Natural killer cell treated with Interleukin-12 subunit alpha and Interleukin-12 subunit beta and Interleukin-15 and Interleukin-18, amount 100 ng/mL, for 72 hours (primary cell): ENCODE measurements at places on chromosomes 4 and X. TPM values are rescaled to one million over a fixed set of nuclear protein-coding genes. Genes with fewer than 3 reads are reported as not detected.

- DNase-seq, result no peak
Measured at GRCh38 chrX:152641996-152642395, 4.3 kb downstream of the GABRQ start.

Gene ARHGAP24
- total RNA-seq, result 1.0 TPM

Gene ARHGAP36
- total RNA-seq, result not detected

DNA sequence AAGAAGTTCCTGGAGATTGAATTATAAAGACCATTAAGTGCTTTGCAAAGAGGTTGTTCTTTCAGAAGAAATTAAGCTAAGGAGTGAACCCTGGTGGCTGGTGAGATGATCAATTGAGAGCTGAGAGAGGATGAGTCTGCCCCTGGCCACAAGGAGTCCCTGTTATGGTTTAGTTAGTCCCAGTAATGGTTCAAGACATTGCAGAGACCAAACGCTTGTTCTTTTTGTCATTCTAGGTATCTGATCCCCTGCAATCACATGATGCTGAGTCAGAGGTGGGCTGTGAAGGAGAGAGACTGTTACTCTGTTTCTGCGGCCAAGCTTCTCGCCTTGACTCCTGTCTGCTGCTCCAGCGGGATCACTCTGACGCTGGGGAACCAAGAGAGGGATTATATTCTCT, 114.5 kb downstream of the GATB start:
- no peak for DNase-seq

Gene TLR10
- not detected for total RNA-seq

GRCh38 chr4:150082241-150082640, 4.0 kb downstream of the DCLK2 start:
- DNase-seq, result no peak

DNA sequence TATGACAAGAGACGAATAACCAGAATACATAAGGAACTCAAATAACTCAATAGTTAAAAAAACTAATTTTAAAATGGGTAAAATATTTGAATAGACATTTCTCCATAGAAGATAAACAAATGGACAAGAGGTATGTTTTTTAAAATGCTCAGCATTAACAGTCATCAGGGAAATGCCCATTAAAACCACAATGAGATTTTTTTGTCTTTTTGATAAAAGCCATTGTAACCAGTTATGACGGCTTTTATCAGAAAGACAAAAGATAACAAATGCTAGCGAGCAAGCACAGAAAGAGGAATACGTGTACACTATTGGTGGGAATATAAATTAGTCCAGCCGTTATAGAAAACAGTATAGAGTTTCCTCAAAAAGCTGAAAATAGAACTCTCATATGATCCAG, 388.2 kb upstream of the INTU start:
- DNase-seq, result no peak

DNA sequence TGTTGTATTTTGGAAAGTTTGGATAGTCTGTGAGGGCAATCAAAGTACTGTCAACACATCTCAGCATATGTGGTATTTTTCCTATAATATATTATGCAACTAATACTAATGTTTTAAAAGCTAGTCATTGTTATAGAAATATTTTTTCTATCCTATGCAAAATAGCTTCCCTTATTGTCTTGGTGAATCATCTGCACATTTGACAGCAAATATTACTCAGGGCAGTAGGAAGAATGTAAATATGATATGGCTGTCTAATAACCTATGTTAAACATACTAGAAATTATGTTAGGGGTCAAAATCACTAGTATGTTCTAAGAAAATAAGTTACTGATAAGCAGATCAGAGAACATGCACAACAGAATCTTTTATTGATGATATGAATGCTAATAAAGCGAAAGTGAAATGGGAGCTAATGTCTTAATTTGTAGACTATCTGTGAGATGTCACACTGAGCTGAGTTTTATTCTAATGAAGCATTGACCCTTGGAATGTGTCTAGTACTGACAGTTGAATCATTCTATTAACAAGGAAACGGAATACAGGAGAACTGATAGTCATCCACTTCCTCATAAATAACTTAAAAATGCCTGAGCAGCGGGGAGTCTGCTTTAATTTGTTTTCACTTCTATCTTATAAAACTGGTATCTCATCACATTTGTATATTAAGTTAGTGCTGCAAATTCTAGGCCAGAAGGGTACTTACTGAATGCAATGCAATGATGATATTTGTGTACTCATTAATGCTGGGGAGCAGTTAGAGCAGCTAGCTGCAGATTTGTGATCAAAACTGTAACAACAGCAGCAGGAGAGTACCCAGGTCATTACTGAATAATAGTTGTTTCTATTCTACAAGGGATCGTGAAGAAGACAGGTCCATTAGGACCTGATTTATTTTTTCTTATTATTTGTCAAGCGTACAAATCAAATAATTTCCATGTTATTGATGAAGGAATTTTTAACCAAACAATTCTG, 440.3 kb upstream of the AADAT start:
- DNase-seq, result no peak

DNA sequence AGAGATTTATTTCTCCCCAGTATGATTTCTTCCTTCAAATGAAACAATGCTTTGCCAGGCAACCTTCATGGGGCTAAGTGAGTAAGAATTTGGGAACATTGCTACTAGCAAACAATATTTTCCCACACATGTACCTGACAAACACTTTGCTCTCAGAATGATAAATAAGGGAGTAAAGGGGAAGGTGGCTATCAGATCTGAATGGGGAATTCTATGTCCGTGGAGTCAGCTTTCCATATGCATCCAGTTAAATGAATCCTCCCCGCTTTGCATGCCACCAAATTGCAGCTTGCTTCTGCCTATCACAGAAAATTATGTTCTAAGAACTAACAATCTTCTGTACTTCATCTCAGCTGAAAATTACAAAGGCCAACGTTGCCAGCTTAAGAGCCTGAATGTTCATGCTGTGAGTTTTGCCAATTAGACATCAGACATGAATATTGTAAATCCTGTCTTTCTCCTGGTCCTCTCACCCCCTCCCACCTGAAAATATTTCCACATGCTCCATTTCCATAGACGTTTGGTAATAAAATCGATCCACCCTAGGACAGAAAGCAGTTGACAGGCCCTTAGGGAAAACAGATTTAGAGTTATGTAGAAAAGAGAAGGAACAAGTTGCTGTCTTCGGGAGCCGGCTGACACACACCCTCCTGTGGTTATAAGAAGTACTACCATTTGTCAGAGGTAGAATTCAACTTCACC, 6.3 kb downstream of the MEPE start:
- DNase-seq, result no peak

GRCh38 chr4:99811850-99812249, 4.8 kb upstream of the DAPP1 start:
- DNase-seq, result no peak

DNA sequence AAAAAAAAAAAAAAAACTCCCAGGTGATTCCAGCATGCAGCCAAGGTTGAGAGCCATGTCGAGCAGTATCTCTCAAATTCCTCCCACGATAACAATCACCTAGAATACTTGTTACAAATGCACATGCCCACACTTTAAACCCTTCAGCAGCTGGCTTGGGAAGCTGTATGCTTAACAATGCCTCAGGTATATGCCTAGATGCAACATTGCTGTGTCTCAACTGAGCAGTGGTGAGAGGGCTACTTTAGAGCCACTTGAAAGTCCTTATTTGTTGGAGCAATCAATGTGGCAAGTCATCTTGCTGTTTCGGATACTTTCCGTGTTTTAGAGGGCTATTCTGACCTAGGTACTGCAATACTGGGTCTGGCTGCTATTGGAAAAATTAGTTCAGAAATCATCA, 487.4 kb downstream of the INPP4B start:
- no peak for DNase-seq

DNA sequence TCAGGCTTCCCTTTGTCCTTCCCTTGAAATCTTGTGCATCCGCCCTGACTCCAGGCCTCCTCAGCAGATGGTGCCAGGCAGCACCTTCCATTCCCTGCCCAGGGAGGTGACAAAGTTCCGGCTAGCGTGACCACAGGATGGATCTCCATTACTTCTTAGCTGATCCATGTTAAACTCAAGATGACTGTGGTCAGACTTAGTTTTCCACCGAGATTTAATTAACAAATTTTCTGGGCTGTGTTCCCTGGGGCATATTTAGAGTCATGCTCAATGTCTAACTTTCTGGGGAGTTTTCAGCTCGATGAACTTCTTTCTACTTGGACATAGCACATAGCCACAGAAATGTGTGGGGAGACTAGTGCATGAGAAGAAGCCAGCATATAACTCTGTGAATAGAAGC, 215.1 kb upstream of the SFRP2 start:
- DNase-seq, result no peak

GRCh38 chrX:81202456-81202819, 536 bp downstream of the SH3BGRL start:
- no peak for DNase-seq

Gene EPGN
- total RNA-seq, result 2.6 TPM

Gene TLR6
- 4.4 TPM for total RNA-seq

Gene TCEAL5
- not detected for total RNA-seq

DNA sequence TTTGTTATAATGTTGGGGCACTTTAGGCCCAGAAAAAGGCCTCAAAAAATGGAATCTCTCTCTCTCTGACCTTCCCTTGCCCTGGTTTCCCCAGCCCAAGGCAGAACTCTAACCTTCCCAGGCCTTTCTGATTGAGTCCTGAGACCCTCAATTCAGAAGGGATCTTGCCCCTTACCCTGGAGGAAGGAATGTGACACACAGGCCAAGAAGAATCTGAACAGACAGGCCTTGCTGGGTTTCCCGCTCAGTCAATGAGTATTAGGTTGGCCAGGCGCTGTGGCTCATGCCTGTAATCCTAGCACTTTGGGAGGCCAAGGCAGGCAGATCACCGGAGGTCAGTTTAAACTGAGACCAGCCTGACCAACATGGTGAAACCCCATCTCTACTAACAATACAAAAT, 27.6 kb downstream of the ELOVL6 start:
- DNase-seq, result no peak

- DNase-seq, result no peak
Measured at GRCh38 chr4:4968161-4968725, 51.0 kb downstream of the CYTL1 start.

DNA sequence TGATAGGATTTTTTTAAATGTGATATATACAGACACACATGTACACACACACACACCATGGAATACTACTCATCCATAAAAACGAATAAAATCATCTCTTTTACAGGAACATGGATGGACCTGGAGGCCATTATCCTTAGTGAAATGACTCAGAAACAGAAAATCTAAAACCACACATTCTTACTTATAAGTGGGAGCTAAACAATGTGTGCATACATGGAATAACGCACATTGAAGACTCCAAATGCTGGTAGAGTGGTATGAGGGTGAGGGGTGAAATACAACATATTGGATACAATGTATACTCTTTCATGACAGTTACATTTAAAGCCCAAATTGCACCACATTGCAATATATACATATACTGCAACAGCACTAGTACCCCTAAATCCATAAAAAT, 120.2 kb upstream of the ADGRL3 start:
- DNase-seq, result no peak

- peak; percentile 67 for DNase-seq
Measured at GRCh38 chrX:1491851-1492349, 39.2 kb upstream of the ASMTL start.

DNA sequence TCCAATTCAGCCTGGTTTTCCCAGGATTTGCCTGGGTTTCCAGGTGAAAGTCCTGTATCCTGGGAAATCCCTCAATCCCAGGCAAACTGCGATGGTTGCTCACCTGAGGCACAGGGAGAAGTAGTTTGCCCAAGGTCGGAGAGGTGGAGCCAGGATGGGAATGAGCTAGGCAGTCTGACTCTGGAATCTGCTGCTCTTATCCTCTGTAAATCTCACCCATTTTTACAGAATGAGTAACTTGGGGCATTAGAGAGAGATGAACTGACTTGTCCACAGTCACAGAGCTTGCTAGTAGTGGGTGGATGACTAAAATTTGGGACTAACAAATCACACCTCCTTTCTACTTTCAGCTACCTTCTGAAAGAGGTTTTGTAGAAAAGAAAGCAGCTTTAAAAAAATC, 9.8 kb upstream of the ARX start:
- DNase-seq, result no peak

Gene FAAH2
- total RNA-seq, result 1.1 TPM

- no peak for DNase-seq
Measured at GRCh38 chr4:70754990-70755688, 33.4 kb downstream of the RUFY3 start.

Gene HOPX
- total RNA-seq, result 100 TPM
